ENCODE measurements at places on chromosomes 4 and X.

- no peak for DNase-seq
These were observed 41.2 kb downstream of the TMA16 start for GRCh38 chr4:163535657-163536056.

DNA sequence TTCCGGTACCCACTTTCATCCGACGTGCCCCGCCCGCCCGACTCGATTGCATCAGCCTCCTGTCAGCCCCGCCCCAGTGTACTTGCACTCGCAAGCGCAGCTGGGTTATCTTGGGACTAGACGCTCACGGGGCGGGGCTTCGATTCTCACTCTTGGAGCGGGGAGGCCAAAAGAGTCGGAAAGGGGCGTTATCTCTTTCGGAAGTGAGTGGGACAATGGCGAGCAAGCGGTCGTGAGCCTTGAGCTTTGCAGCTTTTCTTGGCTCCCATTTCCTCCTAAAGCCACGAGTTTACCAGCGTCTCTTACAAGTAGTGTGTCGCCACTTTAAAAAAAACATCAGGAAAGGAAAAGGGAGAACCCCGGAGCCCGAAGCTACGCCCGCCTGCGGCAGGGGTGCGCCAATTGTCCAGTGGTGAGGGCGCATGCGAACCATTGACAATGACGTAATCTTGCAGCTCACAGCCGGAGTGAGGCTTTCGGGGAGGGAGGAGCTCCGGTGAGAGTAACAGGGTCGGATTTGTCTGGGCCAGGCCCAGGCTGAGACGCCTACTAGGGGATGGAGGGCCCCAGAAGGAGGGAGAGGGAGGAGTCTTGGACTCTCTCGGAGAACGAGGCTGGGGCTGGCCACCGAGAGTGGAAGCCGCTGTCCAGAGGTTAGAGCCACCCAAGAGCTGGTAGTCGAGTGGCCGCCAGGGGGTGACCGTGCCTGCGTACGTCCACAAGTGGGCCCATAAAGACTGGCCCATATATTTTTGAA, 109.5 kb downstream of the GNL3L start:
- DNase-seq: peak; percentile 86

GRCh38 chrX:137545711-137546651, 19.9 kb upstream of the ZIC3 start:
- DNase-seq: no peak

- no peak for DNase-seq
These were observed 507.9 kb downstream of the TECRL start for GRCh38 chr4:63901304-63901703.

- DNase-seq: peak; percentile 55
These were observed 33.0 kb downstream of the HCCS start for GRCh38 chrX:11143931-11144678.

- DNase-seq: no peak
These were observed 56.0 kb downstream of the ACOX3 start for GRCh38 chr4:8384397-8385060.

DNA sequence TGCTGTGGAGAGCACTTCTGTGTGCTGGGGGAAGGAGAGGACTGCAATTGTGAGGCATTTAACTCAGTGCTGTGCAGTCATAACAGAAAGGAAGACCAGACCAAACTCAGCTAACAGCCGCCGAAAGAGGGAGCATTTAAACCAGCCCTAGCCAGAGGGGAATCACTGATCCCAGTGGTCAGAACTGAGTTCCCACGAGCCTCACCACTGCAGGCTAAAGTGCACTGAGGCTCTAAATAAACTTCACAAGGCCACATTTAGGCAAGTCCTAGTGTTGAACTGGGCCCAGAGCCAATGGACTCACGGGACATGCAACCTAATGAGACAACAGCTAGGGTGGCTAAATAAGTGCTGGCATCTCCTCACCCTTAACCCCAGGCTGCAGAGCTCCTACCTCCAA, 20.4 kb downstream of the IQCM start:
- DNase-seq: no peak

DNA sequence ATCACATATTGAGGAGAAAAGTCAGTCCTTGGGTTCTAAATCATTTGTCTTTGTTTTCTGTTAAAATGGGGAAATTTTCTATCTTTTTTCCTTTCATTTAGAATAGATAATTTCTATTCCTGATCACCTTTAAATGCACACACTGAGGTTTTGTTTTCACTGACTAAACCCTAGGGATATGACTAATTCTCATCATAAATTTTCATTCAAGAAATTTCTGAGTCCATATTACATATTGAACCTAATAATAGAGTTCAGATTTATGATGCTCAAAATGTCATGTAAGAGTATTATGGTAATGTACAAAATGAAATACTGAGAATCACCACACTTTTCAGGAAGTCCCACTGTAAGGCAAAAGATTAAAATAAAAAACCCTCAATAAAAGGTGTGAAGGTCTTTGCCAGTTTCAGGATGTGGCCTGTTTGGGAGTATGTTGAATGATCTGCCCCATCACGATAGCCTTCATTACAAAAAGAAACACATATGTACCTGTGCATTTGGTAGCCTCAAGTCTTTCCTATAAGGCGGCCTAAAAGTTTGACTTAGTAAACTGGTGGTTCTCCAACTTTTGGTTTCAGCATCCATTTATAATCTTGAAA, 49.4 kb downstream of the LEF1 start:
- no peak for DNase-seq

DNA sequence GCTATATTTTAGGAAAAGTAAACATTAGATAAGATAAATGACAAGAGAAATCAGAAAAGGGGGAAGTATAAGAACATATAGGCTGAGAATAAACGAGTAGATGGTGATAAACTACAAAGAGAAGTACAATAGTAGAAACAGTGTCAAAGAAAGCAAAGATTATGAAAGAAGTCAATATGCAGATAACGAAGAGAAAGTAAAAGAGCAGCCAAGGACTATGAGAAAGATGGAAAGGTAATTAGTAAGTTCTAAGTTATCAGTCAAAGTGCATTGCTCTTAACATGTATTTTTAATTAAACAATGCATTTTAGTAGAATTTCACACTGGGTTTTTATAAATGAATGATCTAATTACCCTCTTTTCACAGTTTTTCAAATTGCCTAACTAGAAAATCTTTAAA, 1801.3 kb upstream of the PCDH10 start:
- DNase-seq: no peak

DNA sequence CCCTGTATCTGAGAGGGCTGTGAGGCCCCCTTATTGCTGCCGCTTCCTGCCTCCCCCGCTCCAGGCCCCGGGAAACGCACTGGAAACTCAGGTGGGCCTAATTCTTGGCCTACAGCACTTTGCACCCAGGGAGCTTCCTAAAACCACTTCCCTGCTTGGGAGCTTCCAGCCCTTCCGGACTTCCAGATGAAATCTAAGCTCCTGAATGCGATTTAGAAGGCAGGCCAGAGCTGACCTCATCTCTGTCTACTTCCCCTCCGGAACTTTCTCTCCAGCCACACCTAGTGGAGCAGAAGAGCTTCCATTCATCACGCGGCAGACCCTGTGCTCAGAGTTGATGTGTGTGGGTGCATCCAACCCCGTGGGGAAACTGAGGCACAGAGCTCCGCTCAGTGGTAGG, 84.2 kb downstream of the SORCS2 start:
- no peak for DNase-seq

DNA sequence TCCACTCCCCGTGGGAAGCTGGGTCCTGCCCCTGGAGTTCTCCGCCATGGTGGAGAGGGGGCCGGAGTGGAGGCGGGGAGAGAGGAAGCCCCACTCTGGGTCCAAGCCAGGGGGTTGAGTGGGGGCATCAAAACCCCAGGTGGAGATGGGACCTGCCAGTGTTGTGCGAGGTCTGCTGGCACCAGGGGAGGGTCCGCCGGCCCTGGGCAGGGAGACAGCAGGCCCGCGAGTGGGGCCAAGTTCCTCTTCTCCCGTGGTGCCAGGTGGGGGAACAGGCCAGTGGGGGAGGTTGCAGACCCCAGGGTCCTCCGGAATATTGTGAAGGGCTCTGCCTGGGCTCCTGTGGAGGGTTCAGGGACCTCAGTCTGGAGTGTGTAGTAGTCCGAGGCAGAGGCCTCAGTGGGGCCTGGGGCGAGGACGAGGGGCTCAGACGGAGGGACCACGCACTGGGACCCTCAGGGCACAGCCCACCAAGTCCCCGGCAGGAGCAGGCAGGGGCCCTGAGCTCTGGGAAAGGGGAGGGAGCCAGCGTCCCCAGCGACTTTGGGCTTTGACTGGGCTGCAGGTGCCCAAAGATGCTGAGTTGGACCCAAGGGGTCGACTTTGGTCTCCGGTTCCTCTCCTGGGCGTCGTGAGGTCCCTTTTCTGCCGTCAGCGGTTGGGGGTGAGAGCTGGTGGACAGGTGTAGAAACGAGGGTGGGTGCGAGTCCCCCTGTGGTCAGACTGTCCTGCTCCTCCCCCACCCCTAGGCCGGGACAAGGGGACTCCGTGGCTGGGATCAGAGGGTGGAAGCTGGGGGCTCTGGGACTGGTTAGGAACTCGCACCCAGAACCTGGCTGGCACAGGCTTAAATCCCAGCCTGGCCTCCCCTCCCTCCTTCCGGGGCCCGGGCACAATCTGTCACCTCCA, 43.8 kb upstream of the NKX1-1 start:
- no peak for DNase-seq

GRCh38 chr4:8451440-8452182, 11.0 kb downstream of the TRMT44 start:
- DNase-seq: no peak

DNA sequence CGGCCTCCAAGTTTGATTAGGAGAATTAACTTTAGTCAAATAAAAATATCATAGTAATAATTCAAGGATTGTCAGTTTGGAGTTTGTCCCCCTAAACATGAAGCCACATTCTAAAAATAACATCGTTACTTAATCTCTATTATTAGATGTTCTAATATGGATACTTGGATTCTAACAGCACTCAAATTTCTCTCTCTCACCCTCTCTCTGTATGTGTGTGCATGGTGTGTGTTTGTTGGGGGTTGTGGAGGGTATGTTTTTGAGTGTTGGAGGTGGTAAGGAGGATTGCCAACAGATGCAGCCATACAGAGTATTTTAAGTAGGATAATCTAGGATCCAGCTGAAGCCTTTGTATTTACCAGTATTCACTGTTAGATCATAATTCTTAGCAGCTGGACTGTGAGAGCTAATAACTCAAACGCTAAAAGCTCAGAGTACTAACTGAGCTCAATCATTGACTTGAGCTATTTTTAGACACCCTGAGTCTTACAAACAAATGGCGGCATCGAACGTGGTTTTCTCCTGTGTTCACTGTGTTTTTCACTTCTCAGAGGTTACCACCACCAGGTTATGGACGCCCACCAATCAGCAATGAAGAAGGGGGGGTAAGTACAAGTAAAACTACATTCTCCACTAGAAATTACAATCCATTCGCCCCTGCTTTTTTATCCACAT, 8.8 kb downstream of the ENAM start:
- no peak for DNase-seq

GRCh38 chr4:185717377-185717741, 94.6 kb downstream of the SORBS2 start:
- DNase-seq: no peak

GRCh38 chr4:121377076-121377475, 3.7 kb downstream of the QRFPR start:
- DNase-seq: no peak

DNA sequence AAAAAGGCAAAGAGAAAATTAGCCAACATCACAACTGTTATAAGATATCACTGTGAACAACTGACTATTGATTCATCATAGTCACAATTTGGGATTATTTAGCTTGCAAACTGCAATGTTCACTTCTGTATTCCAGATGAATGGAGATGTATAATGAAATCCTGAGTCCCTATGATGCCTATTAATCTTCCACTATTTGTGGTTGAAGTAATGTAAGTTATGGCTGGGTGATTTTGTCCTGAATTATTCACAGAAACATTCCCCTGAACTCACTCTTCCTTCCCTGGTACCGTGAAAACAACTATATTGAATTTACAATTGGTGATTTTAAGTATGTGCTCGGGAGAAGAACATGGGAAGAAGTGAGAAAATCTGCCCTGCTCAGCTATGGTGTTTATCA, 50.8 kb upstream of the NPFFR2 start:
- DNase-seq: no peak

DNA sequence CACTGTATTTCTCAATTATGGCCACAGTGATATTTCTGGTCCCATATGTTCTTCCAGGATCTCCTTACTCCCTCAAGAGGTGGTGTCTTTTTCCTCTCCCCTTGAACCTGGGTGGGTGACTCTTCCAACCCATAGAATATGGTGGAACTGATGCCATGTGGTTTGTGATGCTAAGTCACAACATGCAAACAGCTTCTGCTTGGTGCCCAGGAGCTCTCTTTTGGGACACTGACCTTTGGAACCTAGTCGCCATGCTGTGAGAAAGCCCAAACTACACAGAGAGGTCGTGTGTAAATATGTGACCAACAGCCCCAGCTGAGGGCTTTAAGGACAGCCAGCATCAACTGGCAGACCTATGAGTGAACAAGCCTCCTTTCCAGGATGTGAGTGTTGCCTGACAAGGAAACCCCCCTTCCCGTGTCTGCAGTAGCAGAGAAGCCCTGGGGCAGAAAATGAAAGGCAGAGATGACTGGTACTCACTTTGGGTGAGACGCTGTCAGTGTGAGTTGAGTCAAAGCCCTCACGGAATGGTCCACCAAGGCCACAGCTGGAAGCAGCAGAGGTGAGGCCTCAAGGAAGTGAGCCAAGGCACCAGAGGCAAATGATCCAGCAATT, 223.4 kb downstream of the BCOR start:
- no peak for DNase-seq

GRCh38 chrX:40485102-40485826, 95.5 kb upstream of the ATP6AP2 start:
- no peak for DNase-seq
